ENCODE measurements at places on chromosomes 16 and 17.

- DNase-seq = no peak
Measured at GRCh38 chr17:29193146-29193545, 12.9 kb upstream of the MYO18A start.

DNA sequence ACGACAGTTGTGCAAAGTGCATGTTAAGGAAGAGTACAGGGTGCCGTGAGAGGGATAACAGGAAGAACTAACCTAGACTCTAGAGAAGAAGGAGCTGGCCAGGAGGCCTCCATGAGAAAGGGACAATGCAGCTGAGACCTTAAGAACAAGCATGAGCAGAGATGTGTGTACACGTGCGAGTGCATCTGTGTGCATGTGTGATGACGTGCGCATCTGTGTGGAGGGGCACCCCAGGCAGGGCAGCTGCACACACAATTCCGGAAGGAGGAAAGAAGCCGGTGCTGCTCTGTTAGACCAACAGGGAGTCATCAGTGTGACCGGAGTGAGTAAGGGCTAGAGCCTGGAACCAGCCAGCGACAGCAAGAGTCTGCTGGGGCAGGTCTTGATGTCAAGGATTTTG is 7.6 kb upstream of the KIF19 start:
- no peak for DNase-seq

DNA sequence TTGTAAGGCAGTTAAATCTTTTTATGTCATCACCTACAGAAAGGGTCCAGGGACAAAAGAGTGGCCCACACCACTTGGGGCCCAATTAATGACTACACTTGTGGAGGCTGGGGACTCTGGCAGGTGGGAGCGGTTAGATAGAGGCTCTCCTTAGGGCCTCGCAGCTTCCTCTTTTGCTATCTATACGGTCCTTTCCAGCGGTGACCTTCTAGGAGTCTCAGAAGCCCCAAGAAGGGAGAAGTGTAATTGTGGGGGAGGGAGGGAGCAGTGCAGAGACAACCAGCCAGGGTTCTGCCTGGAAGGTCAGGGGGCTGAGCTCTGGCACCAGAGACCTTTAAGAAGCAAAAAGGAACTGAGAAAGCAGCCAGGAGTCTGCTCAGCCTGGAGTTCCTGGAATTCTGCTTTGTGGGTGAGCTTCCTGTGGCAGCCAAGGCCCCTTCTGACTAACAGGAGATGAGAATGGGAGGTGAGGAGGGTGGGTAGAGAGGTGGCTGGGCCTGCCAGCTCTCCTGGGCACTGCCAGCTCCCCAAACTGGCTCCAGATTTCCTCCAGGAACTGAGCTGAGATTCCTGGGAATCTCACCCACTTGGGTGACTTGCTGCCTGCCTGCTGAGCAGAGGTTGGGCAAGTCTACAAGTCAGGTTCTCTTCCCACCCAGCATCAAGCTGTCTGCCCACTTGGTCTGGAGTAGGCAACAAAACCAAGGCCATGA is 16.3 kb upstream of the MAP3K14 start:
- DNase-seq = no peak

GRCh38 chr17:17156107-17156506 is 50.0 kb downstream of the PLD6 start:
- no peak for DNase-seq

DNA sequence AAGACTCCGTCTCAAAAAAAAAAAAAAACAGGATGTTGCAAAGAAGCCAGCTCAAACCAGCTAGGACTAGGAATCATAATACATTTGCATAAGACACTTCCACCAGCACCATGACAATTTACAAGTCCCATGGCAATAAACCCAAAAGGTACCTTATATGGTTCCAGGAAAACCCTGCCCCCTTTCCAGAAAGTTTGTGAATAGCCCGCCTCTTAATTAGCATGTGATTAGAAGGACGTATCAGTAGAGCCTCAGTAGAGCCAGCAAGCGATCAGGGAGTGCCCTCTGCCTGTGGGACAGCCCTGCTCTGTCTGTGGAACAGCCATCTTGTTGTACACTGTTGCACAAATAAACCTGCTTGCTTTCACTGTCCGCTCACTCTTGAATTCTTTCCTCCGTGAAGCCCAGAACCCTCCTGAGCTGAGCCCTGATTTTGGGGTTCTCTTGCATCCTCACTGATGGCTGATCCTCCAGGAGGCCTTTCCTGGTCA is 14.0 kb downstream of the NUPR1 start:
- DNase-seq = no peak

- no peak for DNase-seq
Measured at GRCh38 chr16:59635674-59636073, 901.6 kb upstream of the GOT2 start.

DNA sequence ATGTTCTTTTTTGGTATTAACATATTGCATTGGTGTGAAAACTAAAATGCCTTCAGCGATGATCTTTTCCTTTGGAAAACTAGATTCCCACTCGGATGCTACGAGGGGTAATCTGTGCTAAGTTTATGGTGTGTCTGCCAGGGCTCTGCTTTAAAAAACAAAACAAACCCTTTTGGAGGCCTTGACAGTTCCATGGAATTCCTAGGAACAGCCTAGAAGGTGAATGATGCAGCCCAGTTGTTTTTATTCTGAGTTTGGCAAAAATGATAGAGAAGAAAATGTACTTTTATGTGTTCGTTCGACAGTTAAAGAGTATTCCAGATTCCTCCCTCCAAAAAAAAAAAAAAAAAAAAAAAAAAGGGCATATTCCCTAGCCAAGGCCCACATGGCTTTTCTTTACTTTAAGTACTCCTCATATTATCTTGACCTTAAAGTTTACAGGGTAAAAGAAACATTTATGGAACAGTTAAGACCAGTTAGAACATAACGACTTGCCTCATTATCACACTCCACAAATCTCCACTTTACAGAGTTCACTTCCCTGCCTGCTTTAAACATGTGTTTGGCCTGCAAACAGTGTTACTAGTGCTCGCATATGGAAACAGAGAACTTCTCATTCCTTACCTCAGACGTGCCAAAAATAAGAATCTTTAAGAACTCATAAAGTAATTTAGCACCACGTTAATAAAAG is 159.1 kb downstream of the WWOX start:
- DNase-seq = no peak

GRCh38 chr17:5861854-5862253 is 208.3 kb upstream of the WSCD1 start:
- DNase-seq = no peak

DNA sequence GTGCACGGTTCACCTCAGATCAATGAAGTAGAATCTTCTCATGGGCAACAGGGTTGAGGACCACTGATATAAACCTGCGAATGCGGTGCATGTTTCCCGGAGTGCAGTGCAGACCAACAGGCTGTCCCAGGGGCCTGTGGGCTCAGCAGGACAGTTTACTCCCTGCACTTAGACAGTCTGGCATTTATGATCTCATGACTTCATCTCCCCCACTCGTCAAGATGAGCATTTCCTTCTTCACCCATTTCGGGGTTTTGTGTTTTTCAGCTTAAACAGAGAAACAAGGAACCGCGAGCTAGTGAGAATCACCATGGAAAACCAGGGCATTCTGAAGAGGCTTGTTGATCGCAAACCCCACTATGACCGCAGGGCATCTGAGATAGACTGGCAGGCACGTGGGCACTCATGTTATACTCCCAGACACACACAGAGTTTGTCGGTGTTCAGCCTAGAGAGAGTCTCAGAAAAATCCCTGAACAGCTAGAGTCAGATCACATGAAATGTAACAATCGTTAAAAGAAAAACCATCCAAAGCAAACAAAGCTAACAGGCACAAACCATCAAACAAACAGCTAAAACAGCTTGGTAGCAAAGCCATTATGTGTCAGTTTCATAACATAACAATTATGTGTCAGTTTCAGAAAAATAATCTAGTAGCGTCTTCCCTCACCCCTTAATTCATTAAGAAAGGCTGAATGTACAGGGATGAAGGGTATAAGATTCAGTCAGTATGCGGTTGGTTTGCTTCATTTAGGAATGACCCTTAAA is 2.9 kb downstream of the CFAP97D1 start:
- no peak for DNase-seq

DNA sequence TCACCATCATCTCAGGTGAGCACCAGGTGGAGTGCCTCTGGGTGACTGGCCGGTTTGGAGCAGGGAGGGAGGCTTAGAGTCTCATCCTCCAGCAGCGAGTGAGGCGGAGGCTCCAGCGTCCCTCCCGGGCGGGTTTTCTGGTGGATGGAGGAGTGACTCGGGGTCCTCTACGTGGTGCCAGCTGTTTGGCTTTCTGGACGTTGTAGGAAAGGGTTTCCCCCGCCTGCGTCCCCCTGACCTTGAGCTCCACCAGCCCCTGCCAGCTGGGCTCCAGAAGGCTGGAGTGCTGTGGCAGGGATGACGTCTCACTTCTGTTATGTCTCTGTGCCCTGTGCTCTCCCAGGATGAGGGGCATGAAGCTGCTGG is 522 bp downstream of the DNASE1 start:
- DNase-seq = peak; percentile 57

- DNase-seq = no peak
Measured at GRCh38 chr17:48746916-48747444, 18.4 kb upstream of the HOXB13 start.

GRCh38 chr16:30556125-30556473 is 2.1 kb downstream of the ZNF764 start:
- DNase-seq = no peak

DNA sequence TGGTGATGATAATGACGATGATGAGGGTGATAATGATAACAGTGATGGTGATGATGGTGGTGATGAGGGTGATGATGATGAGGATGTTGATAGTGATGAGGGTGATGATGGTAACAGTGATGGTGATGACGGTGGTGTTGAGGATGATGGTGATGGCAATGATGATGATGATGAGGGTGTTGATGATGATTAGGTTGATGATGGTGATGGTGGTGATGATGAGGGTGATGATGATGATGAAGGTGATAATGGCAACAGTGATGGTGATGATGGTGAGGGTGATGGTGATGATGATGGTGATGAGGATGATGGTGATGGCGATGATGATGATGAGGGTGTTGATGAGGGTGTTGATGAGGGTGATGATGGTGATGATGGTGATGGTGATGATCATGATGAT is 93.8 kb upstream of the ZNF469 start:
- DNase-seq = no peak

GRCh38 chr16:70444249-70445063 is 5.6 kb upstream of the ST3GAL2 start:
- no peak for DNase-seq

- DNase-seq = no peak
Measured at GRCh38 chr17:6995500-6996255, at the start of gene ALOX12. TSS of gene ALOX12 (plus strand) at chr17:6996049. CDS start at chr17:6996118, 69 bp downstream.

GRCh38 chr17:9419932-9420453 is 155.6 kb downstream of the STX8 start:
- no peak for DNase-seq

- DNase-seq = no peak
Measured at GRCh38 chr16:1133271-1133670, 19.6 kb upstream of the CACNA1H start.

GRCh38 chr16:1335996-1336395 is 2.6 kb downstream of the BAIAP3 start:
- no peak for DNase-seq
